Fibroblast of skin of left quadriceps (primary cell): ENCODE measurements at places on chromosomes 11 and 22.

DNA sequence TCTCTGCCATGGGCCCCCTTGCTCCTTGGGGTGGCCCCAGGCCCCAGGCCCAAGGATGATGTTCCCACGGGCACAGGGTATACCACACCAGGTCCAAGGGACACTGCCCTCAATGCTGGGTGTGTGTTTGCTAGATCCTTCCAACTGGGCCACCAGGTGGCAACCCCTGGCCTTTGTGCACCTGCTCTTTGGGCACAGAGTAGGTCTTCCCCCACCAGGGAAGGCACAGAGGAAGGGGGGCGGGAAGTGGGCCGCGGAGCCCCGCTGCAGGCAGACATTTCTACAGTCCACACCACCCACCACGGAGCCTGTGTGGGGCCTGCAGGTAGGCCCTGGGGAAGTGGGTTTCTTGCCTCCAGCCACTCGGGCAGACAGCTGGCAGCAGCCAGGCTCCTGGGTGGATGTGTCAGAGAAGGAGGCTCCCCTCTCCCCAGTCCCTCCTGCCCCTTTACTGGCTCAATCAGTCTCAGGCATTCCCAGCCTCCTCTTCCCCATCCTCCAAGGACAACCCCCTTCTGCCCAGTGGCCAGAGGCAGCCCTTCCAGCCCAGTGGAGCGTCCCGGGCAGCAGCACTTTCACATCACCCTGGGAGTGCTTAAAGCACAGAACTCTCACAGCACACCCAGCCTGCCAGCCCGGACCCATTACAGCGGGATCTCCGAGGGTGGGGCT lies 21.6 kb downstream of the MAFF start:
- DNase-seq: no peak

- no peak for DNase-seq
Measured at GRCh38 chr11:105610871-105611571, 1.1 kb downstream of the GRIA4 start.

- DNase-seq: no peak
Measured at GRCh38 chr22:39635719-39636118, 65.2 kb downstream of the CACNA1I start.

GRCh38 chr22:37604875-37605274 lies 3.8 kb upstream of the GGA1 start:
- no peak for DNase-seq

- DNase-seq: no peak
Measured at GRCh38 chr11:12214751-12215150, 104.4 kb downstream of the MICAL2 start.

DNA sequence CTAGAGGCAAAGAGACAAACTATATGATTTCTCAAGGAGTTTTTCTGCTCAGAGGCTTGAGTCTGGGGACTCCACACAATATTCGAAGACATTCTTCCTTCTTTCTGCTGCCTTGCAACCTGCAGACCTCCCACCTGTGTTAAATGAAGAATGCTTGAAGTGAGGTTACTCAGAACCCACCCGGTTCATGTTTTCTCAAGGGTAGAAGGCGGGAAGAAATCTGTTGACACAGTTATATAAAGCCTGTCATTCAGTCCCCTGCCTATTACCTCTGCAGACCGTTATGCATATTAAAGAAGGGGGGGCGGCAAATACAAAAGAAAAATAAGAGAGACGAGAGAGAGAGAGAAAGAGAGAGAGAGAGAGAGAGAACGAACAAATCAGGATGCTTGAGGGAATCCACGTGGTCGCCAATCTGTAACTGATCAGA lies 2.2 kb upstream of the KMT2A start:
- no peak for DNase-seq

DNA sequence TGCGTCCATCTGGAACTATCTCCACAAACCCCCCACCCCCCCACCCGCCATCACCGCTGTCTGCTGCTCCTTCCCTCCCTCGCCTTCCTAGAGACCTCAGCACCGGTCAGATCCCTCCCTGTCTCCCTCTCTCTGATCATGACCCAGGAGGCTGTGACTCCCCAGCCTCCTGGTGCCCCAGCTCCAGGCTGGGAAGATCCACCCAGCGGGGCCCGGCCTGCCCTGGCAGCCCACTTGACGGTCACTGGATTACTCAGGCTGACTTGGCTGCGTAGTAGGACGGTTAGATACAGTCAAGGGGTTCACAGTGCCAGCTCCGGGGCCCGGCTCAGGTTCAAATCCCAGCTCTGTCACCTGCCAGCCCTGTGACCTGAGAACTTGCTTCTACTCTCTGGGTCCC lies 59.3 kb downstream of the ANO1 start:
- no peak for DNase-seq

DNA sequence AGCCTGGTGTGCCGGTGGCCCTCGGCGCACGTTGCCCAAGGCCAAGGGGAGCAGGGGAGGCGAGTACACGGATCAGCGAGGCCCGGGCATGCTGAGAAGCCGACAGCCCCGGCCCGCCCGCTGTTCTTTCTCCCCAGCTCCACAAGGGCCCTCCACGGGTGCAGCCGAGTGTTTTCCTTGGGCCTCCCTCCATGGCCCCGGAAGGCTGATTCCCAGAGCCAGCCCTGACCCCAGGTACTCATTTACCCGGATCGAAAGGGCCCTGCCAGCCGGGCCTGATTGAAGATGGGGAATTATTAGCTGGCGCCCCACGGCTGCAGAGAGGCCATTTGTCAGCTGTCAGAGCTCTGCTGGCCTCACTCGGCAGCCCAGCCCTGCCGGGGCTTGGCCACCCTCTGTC lies 53.1 kb downstream of the WNT7B start:
- no peak for DNase-seq

DNA sequence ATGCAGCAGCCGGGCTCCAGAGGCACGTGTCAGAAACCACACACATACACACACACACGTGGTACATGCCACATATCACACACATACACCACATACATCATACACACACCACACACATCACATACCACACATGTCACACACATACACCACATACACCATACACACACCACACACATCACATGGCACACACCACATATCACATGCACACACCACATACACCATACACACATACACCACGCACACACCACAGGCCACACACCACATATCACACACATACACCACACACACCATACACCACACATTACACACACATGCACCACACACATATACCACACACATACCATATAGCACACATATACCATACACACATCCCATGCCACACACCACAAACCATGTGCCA lies 97.5 kb upstream of the PRR5 start:
- no peak for DNase-seq

GRCh38 chr11:112650527-112650926 lies 310.7 kb upstream of the NCAM1 start:
- DNase-seq: no peak

GRCh38 chr22:39489094-39490068 lies 12.7 kb upstream of the MIEF1 start:
- DNase-seq: no peak

DNA sequence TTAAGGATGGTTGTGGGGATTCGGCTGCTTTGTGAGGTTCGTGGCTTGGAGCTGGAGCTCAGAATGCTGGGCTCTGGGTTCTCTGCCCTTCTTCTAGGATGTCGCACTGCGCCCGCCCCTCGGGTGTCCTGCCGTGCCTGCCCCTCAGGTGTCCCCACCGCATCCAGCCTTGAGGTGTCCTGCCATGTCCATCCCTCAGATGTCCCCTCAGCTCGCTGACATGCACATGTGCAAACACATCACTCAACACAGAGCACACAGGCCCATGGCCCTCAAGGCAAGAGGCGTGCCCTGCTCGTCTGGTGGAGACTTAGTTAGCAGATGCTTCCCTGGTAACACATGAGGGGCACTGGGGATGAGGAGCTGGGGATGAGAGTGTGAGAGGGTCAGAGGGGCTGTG lies 359.3 kb downstream of the TBC1D22A start:
- no peak for DNase-seq

GRCh38 chr11:12403122-12403996 lies 26.0 kb downstream of the PARVA start:
- DNase-seq: no peak

GRCh38 chr11:76233196-76233921 lies 27.1 kb upstream of the WNT11 start:
- no peak for DNase-seq

GRCh38 chr22:28344918-28345703 lies 334.5 kb downstream of the TTC28 start:
- DNase-seq: no peak

DNA sequence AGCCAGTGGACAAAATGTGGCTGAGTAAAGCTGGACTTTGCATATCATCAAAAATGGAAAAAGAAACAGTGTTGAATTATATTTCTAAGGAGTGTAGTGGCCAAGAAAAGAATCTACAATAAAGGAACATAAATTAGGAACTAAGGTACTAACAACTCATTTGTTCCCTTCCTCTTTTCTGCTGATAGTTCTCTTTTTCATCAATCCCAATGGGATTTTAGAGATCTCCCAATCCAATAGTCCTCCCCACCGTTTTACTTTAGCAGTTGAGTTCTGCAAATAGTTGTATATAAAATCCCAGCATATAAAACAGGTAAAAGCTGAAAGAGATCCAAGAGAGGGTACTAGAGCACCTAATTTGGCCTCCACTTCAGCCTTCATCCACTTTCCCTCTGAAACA lies 2.0 kb downstream of the PRCP start:
- DNase-seq: no peak

DNA sequence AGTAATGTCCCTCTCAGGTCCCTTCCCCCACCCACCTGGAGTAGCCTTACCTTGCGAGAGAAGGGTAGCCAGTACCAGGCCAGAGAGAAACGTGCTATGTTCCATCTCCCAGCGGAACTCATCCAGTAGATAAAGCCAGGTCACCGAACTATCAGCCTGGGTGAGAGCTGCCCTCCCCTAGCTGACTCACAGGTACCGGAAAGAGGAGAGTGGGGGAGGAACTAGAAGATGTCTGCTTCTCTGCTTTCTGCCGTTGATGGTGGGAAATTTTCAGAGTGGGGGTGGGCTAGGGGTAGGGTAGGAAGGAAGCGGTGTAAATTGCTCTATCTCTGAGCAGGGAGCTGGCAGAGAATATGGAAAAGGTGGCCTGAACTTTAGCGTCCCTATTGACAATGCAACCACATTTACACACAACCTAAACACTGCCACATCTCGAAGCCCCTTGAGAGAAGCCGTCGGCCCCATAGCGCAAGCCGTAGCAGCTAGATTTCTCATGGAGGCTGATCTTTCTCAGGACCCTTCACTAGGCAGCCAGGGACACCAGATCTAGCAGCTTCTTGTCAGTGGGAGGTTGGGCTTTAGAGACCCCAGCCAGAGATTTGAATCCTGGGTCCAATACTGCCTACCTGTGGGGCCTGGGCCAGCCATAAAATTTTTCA lies at the start of gene CD3D:
TSS of gene CD3D (minus strand) at position 203 of the 659 bp plus-strand sequence. CDS start at position 105, 98 bp downstream.
- DNase-seq: no peak

GRCh38 chr11:45654231-45655011 lies 11.0 kb downstream of the CHST1 start:
- DNase-seq: no peak

GRCh38 chr11:67999704-68000103 lies 4.2 kb downstream of the UNC93B1 start:
- DNase-seq: no peak

DNA sequence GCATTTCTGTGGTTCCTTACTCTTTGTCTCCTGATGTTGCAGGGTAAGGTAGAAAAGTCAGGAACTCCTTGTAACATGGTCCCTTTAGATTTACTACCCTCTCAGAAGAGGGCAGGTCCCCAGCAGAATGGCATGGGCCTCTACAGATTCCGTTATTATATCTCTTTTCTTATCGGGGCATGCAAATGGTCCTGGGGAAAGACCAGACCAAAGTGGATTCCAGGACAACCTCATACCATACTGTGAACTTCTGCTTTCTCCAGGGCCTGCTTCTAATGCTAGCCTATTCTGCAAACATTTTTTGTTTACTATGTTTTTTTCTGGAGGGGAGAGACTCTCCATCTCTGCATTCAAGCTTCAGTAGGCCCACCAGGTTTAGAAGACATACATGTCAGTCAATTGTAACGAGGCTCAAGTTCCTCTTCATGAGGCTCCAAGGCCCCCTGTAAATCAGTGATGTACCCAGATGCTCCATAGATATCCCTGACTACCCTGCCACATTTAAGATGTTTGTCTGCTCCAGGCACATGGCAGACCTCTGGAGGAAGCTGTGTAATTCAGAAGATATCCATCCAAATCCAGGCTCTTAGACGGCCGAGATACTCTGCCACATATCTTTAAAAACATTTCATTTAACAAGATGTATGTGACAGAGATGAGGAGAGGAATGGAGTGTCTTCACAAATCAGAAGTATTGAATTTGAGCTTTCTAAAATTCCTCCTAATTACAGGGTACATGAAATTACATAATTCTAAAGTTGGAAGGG lies 8.5 kb upstream of the ME3 start:
- no peak for DNase-seq
